ENCODE measurements at places on chromosomes 2 and 18. TPM values are rescaled to one million over a fixed set of nuclear protein-coding genes. Genes with fewer than 3 reads are reported as not detected.

GCFC2 gene
- total RNA-seq: 9.0 TPM

GRCh38 chr2:133378928-133379549, 189.2 kb downstream of the NCKAP5 start:
- no peak overlapping the region for H3K27ac ChIP-seq
- H3K27me3 ChIP-seq: peaks cover 2% of the 10 kb centered on the region

SLC23A3 gene
- 0.99 TPM for total RNA-seq

NEU2 gene
- not detected for total RNA-seq

SPR gene
- 22.7 TPM for total RNA-seq

GRCh38 chr2:237924164-237924534, 42.7 kb upstream of the UBE2F start:
- H3K4me3 ChIP-seq: 0 out of 2 replicates have a peak overlapping the region, but pooled peaks have one; percentile 8
- H3K27me3 ChIP-seq: peaks cover 10% of the 10 kb centered on the region
- H3K27ac ChIP-seq: no peak overlapping the region
- no peak for DNase-seq
- peaks cover 21% of the 10 kb centered on the region for H3K4me1 ChIP-seq

CABYR gene
- total RNA-seq: 1.6 TPM

CHRND gene
- not detected for total RNA-seq

AGXT gene
- not detected for total RNA-seq

ATL2 gene
- 24.5 TPM for total RNA-seq

CCDC121 gene
- 1.0 TPM for total RNA-seq

RMDN2 gene
- 5.0 TPM for total RNA-seq

- DNase-seq: no peak
- H3K27me3 ChIP-seq: no peaks in the 10 kb centered on the region
- no peak overlapping the region for H3K4me3 ChIP-seq
These were observed 2156.1 kb upstream of the CELF4 start for GRCh38 chr18:39721712-39722111.

DNA sequence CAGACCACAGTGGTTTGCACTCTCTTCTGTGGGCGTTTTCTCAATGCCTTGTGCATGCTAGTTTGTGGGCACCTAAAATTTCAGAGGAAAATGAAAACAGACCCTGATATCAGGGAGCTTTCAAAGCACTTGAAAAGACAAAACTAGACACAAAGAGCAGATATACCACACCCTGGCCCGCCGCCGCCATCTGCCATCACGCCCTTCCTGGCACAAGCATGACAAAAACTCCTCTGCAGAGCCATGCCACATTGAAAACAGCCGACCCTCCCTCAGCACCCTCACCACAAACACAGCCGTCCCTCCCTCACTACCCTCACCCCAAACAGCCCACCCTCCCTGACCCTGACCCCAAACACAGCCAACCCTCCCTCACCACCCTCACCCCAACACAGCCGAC, 84.8 kb upstream of the RAB6C start:
- no peaks in the 10 kb centered on the region for H3K4me1 ChIP-seq
- DNase-seq: no peak
- no peak overlapping the region for H3K4me3 ChIP-seq
- no peaks in the 10 kb centered on the region for H3K27me3 ChIP-seq
